CD8-positive, alpha-beta T cell (primary cell): ENCODE measurements at places on chromosomes 1 and 21. TPM values are rescaled to one million over a fixed set of nuclear protein-coding genes. Genes with fewer than 3 reads are reported as not detected.

The CAPN8 gene
- 0.43 TPM for total RNA-seq

The TDRD10 gene
- not detected for total RNA-seq

The C4BPA gene
- total RNA-seq: not detected

The FAM163A gene
- total RNA-seq: 0.22 TPM

The GJA5 gene
- total RNA-seq: not detected

The KCNK1 gene
- total RNA-seq: not detected

The HSPA6 gene
- 0.30 TPM for total RNA-seq
